Fibroblast of lung (primary cell): ENCODE measurements at places on chromosomes 11 and 22.

- no peak for DNase-seq
Observed at GRCh38 chr11:61124574-61125309, 22.5 kb downstream of the CD5 start.

DNA sequence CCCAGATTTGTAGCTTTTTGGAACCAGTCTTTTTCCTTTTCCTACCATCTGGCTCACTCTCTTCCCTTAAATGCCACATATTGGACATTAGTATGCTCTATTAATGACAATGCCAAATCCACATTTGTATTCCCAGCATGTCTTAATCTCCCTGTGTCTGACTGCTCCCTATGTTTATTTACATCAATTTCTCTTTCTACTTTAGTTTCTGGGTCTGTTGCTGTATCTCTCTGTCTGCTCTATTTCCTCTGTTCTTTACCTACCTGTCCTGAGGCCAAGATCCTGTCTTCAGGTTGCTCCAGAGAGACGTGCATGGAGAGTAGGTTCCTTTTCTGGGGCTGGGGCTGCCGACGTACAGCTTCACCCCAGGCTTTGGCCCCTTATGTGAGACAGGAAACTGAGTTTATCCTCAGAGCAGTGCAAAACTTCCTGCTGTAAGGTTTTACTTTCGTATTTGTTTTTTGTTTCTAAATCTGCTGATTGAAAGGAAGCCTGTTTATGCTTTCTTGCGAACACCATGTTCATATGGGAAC is 25.6 kb downstream of the OR2AG2 start:
- DNase-seq, result no peak

- no peak for DNase-seq
Observed at GRCh38 chr11:131665344-131665968, 295.0 kb downstream of the NTM start.

- DNase-seq, result peak; percentile 69
Observed at GRCh38 chr11:110069158-110069737, 23.9 kb upstream of the ZC3H12C start.

- no peak for DNase-seq
Observed at GRCh38 chr11:134710861-134711407, 298.9 kb upstream of the B3GAT1 start.

DNA sequence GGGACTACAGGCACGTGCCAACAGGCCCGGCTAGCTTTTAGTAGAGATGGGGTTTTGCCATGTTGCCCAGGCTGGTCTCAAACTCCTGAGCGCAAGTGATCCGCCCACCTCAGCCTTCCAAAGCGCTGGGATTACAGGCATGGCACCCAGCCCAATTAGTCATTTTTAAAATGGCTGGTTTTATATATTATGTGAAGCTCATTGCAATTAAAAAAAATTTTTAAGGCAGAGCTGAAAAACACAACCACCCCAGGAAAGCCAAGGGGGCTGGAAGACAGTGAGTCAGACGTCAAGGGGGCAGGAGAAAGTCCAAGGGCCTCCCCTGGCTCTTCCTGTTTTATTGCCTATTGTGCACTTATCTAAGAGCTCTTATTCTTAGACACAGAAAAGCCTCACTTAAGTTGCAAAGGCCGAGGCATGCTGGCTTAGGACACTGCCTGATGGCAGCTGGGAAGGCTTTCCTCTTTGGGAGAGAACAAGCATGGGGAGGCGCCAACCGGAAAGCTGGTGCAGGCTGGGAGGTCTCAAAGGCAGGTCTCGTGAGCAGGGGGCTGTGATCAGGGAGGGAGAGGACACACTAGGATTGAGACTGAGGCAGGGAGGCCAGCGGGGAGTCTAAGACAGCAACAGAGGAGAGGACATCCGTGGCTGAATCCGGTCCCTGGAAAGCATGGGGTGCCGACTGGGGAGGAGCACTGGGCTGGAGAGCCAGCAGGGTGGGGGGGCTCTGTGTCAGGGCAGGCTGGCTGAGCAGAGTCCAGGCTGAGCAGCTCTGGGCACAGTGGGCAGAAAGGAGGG is 11.1 kb upstream of the OSM start:
- DNase-seq, result peak; percentile 84

- peak; percentile 51 for DNase-seq
Observed at GRCh38 chr11:35567737-35568465, 42.5 kb upstream of the PAMR1 start.

- DNase-seq, result no peak
Observed at GRCh38 chr11:120773501-120774031, 250.3 kb upstream of the TBCEL start.

GRCh38 chr11:102879801-102880200 is 5.0 kb upstream of the MMP12 start:
- no peak for DNase-seq

DNA sequence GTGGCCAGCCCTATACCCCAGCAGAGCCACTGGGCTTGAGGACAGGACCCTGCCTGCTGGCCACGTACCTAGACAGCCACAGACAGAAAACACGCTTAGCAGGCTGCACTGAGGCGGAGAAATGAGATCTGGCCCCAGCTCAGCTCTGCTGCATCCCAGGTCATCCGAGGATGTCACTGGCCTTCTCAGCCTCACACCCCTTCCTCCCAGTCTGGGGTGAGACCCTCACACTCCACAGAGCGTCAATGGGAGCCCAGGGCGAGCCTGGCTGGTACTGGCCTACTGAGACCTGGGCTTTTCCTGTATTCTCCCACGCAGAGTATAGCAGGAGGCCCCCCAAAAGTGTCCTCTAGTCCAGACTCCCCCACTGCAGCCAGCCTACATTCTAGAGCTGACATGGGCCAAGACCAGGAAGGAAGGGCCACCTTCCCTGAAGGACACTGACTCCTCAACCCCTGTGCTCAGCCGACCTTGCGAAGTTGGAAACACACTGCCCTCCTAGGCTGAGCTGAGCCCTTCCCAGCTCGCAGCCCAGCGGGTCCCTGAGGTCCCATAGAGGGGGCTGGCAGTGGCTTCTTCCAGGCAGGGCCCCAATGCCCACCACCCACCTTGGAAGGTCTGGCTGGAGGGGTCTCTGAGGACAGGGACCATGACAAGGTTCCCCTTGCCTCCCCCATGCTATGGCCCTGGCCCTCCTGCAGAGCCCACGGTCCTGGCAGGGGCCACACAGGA is 65.9 kb upstream of the LINC01488 start:
- DNase-seq, result no peak

GRCh38 chr11:80778432-80778831 is 1337.6 kb upstream of the TENM4 start:
- DNase-seq, result no peak

DNA sequence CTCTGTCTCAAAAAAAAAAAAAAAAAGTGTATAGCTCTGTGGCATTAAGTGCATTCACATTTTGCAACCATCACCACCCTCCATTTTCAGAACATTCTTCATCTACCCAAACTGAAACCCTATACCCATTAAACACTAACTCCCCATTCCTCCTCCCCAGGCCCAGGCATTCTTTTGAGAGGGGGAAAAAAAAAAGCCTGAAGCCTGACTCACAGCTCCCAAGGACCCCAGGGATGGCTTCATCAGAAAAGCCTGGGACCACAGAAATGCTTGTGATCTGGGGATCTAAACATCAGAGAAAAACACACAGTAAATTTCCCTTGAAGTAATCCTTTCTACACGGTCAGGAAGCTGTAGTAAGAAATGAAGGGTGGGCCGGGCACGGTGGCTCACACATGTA is 10.7 kb upstream of the GTSE1 start:
- no peak for DNase-seq

DNA sequence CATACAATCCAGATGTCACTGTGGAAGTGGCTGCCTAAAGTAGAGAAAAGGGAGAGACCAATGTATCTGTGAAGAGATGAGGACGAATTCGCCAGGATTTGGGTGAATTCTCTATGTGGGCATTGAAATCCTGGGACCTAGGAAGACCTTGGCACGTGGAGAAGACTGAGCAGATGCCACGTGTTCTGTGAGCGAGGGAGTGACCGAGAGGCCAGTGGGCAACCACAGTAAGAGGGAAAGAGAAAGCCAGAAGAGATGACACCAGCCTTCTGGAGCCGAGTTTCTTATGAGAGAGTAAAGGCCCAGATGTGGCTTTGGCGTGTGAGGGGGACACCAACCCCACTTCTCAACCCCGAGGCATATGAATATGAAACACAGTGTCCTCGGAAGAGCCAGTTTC is 228.1 kb downstream of the BUD13 start:
- DNase-seq, result no peak

- no peak for DNase-seq
Observed at GRCh38 chr11:77051511-77051910, 15.3 kb upstream of the CAPN5 start.
